ENCODE measurements at places on chromosomes 7 and 10.

DNA sequence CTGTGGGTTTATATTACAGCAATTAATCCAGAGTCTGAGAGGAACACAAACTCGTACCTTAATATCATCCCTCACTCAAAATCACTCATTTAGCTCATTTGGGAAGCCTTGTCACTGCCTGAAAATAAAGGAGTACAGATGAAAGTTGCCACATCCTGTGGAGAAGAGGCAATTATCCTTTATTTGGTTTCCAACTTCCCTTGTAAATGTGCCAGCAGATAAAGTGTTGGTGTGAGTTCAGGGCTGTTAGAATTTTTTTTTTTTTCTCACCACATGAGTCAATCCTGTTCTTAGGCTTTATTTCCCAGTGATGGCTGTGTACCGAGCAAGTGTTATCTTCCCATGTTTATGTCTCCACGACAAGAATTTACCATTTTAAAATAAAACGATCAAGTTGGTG, 99.0 kb upstream of the SMIM30 start:
- DNase-seq: no peak

DNA sequence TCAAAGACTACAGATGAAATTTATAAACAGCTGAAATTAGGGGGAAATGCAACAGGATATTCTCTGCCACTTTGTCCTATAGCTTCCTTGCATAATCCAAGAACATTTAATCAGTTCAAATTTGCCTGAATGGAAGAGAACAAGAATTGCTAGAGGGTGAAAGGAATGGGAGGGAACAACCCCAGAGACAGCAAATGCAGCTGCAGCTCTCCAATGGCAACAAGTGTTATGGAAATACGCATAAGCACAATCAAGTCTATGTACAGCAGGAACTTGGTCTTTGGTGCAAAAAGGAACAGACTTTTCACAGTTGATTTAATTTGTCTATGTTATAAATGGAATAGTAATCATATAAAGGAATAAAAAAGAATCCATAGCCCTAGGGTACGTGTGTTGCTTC, 269.0 kb upstream of the ETV1 start:
- DNase-seq: no peak

- no peak for DNase-seq
Measured at GRCh38 chr7:30604901-30605300, 10.2 kb downstream of the GARS1 start.

DNA sequence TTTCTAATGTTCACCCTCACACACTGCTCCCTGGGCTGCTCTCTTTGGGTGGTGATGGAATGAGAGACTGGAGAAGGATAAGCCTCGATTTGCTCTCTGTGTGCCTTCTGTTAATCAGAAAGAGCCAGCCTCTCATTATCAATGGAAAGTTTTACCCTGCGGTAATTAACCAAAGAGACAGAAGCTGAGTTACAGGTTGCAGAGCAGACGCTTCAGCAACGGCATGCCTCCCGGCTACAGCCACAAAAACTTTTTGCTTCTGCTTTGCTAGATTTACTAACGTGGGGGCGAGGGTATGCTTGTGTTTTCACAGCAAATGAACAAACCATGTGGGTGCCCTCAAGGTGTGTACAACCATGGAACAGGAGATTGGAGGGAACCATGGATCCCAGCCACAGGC, 18.0 kb downstream of the GIMAP4 start:
- no peak for DNase-seq

GRCh38 chr7:11130012-11130411, 156.3 kb downstream of the PHF14 start:
- DNase-seq: no peak

Measured in right hindlimb (tissue), 1 donor.